ENCODE measurements at places on chromosomes 12 and 14. TPM values are rescaled to one million over a fixed set of nuclear protein-coding genes. Genes with fewer than 3 reads are reported as not detected.

DNAH10 gene
- 0.64 TPM for total RNA-seq

IFI27 gene
- total RNA-seq: 51.4 TPM

TMEM132C gene
- not detected for total RNA-seq

GPX2 gene
- not detected for total RNA-seq

Measured in fibroblast of villous mesenchyme (primary cell).